ENCODE measurements at places on chromosomes 4 and X.
A peak's percentile ranks its signal among the peaks of the same experiment; 100 is the strongest.

- DNase-seq: no peak
Observed at GRCh38 chr4:105944540-105944939, 49.3 kb downstream of the NPNT start.

GRCh38 chr4:8332891-8333331 lies 63.4 kb downstream of the HTRA3 start:
- DNase-seq: peak; percentile 57

- no peak for DNase-seq
Observed at GRCh38 chr4:113474017-113474416, 287.5 kb downstream of the CAMK2D start.

- no peak for DNase-seq
Observed at GRCh38 chrX:11040996-11041395, 70.1 kb upstream of the HCCS start.

DNA sequence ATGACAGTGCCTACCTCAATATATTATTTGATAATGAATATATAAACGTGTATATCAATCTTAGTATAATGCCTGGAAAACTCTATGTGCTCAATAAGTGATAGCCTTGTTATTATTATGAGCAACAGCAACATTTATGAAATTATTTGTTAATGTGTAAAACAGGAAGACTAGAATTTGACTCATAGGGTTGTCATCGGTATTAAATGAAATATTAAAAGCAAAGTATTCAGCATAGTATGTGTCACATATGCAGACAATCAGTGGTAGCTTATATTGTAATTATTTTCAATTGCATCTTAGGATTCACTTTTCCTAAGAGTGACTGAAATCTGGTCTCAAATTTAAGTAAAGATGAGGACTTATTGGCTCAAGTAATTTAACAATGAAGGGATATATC lies 24.6 kb downstream of the SPANXD start:
- DNase-seq: no peak

DNA sequence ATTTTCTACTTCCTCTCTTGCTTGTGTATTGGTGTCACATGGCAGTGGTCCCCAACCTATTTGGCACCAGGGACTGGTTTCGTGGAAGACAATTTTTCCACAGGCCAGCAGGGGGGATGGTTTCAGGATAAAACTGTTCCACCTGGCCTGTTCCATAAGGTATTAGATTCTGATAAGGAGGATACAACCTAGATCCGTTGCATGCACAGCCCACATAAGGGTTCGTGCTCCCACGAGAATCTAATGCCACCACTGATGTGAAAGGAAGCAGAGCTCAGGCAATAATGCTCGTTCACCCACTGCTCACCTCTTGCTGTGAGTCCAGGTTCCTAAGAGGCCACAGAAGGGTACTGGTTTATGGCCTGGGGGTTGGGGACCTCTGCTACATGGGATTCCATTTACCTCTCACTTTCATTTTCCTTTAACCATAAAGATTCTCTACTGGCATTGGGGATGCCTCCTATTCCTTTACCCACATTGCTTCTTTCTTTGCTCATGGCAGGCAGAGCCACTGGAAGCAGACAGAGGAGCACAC lies 38.1 kb downstream of the SEC31A start:
- DNase-seq: no peak

DNA sequence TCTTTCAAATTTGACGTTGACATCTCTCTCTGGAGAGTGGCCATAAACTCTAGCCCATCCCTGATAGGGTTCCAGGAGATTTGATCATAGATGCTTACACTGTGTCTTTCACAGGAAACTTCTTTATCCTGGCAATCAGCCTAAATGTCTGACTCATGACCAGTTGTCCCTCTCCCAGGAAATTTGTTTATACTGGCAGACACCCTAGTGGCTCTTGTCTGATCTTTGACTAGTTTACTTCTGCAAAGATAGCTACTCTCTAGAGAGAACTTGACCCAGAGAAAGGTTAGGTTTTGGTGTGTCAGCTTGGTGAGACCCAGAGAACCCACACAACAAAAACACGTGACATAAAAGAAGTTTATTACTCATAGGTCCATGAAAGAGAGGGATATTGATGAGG lies 509.8 kb downstream of the CENPC start:
- DNase-seq: no peak

DNA sequence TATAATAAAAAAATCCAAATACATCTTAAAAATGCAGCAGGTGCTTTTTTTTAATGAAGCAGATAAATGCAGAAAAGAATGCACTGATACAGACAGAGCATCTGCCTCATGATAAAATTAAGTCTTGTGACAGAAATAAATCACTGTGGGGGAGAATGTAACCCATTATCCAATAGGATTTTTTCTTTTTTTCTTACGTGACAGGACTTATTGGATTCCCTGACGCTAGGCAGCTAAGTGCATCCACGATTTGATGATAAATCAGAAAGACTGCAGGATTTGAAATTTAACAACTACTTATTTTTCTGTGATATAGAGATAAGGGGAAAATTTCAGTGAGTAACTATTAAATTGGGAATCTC lies 110.6 kb upstream of the PPARGC1A start:
- DNase-seq: no peak

DNA sequence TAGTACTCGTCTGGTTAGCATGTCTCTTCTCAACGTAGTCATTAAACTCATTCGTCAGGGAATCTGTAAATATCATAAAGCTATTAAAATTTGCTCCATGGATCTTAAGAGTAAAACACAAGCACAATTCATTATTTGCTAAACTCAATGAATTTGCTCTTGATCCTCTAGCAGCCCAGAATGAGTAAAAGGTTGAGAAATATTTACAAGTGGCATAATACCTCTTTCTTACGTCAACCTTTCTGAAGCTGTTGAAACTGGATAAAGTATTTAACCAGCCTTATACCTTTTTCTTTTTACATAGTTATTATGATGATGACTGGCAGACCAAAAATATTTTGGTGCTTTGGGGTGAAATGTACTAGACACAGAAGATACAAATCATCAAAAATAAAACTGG lies 66.9 kb downstream of the LUZP4 start:
- no peak for DNase-seq

DNA sequence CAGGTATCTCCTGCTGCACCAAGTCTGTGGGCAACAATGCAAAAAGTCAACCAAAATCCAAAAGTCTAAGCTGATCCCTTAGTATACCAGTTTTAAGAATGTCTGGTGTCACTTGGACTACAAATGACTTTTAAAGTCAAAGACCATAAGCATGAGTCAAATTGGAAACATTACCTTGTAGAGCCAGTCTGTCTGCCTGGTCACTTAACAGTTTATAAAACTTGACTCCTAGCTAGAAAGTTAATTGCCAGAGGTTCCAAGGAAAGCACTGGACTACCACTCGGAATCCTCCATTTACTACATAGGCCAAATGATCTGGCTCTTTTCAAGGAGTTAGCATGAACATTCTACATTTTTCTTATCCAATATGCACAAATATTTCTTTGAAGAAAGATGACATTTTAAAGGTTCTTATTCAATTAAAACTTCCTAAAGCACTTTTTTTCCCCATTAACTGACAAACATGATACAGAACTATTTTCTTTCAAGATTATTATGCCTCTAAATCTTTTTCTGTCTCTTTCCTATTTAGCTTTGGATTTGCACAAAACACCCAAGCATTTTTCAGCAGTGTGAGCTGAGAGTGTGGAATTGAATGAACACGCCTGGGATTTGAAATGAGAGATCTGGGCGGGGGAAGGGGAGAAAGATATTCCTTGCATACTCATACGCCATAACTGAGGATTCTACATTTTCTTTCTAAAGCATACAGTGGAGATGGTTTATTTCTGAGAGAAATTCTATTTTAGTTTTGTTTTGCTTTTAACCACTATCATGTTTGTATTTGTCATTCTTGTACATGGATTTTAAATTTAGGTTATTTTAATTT lies 188.4 kb downstream of the SHROOM3 start:
- no peak for DNase-seq

- no peak for DNase-seq
Observed at GRCh38 chrX:150616179-150616862, 47.9 kb downstream of the MTM1 start.

DNA sequence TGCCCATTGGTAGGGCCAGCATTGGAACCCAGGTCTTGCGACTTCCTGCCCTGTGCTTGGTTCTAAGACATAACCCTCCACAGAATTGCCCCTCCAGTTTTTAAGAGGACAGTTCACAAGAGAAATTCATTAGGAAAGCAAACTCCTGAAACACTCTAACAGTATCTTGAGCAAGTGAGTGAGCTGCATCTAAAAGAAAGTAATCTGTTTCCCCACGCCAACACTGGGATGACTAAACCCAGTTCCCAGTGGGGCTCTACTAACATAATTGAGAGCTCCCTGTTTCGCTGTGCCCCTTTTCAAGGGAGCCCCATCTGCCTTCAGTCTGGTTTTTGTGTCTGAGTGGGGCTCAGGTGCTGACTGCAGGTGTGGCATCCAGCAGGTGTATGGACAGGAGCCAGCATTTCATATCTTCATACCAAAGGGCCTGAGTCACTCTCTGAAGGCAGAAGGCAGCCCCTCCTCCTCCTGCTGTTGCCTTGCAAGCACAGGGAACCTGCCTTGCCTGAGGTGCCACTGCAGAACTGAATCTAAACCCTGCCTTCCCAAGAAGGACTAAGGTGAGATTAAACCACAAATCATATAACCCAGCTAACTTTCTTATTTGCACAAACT lies 8.0 kb downstream of the AMOT start:
- no peak for DNase-seq

DNA sequence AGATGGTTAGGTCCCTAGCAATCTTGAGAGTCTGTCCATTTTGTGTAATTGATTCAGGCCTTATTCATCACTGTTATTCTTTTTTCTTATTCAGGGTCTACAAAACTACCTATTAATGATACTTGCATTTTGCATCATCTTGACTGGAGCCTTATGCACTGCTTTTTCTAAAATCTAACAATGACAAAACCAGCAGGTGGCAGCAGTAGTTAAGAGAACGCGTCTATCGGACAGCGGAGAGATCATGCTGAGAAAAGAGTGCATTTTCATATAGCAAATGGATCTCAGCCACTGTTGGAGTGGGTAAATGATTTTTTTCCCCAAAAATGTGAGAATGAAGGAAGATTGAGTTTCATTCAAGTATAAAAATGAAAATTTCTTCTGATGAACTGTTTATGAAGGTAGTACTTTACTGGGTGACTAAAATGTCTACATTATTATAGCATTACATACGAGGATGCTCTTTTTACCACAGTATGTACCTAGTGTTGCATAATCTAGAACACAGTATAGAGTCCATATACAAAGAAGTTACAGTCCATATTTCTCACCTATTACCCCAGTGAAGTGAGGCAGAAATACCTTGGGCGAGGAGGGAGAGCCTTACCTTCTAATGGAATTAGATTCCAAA lies 43.2 kb downstream of the TMEM144 start:
- DNase-seq: peak; percentile 47

DNA sequence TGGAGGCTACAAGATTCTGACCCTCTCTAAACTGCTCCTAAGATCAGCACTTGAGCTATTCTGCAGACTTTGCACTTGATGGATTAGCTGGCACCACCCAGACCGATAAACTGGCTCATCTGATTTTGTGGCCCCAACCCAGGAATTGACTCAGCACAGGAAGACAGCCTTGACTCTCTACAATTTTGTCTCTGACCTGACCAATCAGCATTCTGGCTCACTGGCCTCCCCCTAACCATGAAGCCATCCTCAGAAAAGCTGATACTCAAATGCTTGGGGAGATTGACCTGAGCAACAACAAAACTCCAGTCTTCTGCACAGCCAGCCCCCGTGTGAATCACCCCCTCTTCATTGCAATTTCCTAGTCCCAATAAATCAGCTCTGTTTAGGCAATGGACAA lies 195.4 kb upstream of the PPP1R2C start:
- no peak for DNase-seq

GRCh38 chr4:183407635-183408464 lies 36.6 kb upstream of the CDKN2AIP start:
- no peak for DNase-seq

Data from aorta (tissue), 5 donors.